ENCODE measurements at places on chromosomes 12 and 14.
A peak's percentile ranks its signal among the peaks of the same experiment; 100 is the strongest.

GRCh38 chr12:52141306-52141705 is 50.5 kb downstream of the KRT80 start:
- no peak for DNase-seq

DNA sequence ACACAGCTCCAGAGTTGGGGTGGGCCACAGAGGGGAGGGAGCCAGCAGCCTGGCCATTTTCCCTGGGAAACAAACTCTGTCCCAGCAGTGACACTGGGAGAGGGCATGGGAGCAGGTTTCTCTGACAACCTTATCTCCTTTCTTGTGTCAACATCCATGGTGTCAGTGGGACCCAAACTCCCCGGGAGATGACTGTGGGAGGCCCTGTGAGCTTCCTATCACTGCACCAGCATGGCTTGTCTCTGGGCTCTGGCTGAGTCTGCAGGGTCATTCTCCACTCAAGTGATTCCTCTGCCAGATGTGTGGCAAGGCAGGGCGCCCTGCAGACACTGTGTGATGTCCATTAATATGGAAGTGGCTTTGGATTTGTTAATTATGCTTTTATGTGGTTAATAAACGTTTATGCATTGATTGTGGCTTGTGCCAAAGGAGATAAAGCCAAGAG is 10.1 kb downstream of the LRTM2 start:
- no peak for DNase-seq

DNA sequence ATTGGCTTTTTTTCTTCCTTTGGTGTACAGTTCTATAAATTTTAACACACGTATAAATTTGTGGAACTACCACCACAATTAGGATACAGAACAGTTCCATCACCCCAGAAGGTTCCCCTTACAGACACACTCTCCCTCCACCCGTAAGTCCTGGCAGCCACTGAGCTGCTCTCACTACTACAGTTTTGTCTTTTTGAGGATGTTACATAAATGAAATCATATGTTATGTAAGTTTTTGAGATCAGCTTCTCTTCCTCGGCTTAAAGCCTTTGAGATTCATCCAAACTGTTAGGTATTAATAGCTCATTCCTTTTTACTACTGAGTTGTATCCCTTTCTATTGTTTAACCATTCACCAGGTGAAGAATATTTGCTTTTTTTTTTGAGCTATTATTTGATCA is 74.3 kb upstream of the SLC24A4 start:
- DNase-seq = no peak

GRCh38 chr14:60274448-60274847 is 25.4 kb downstream of the PPM1A start:
- no peak for DNase-seq

GRCh38 chr14:61444215-61444768 is 122.9 kb downstream of the PRKCH start:
- no peak for DNase-seq

GRCh38 chr12:122661246-122661645 is 41.9 kb downstream of the HCAR2 start:
- no peak for DNase-seq

GRCh38 chr12:64665514-64665913 is 55.2 kb downstream of the RASSF3 start:
- no peak for DNase-seq

- peak; percentile 35 for DNase-seq
Measured at GRCh38 chr14:71549421-71550050, 382.7 kb upstream of the RGS6 start.

DNA sequence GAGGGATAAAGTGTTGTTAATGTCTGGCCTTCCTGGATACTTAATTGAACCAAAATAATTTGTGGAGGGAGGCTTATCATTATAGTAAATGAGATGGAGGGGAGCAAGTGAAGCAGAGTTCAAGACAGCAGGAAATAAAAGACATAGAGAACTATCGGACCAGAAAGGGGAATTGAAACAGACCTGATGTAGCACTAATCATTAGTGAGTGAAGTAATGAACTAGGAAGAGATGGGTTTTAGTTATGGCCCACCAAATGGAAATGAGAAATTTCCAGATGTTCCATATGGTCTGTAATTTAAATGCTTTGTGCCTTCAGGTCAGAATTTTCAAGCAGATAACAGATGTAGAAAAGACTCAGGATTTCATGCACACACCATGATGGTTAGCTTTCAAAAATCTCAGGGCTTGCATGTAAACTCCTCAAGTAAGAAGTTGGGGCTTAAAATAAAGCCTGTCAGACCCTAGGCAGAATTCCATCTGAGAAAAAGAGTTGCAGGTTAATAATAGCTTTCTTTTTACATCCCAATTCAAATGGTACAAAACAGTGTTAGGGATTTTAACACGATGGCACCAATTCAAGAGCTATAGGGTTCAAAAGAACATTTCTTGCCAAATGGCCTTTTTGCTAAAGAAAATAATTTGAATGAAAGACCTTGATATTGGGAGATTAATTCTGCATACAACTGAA is 355.8 kb downstream of the FSCB start:
- DNase-seq = no peak

Measured in cerebellum (tissue), 4 donors.